Sigmoid colon (tissue), 7 donors: ENCODE measurements at places on chromosomes 12 and 14. TPM values are rescaled to one million over a fixed set of nuclear protein-coding genes. Genes with fewer than 3 reads are reported as not detected.
A peak's percentile ranks its signal among the peaks of the same experiment; 100 is the strongest.

Gene GPHB5
- not detected for total RNA-seq

DNA sequence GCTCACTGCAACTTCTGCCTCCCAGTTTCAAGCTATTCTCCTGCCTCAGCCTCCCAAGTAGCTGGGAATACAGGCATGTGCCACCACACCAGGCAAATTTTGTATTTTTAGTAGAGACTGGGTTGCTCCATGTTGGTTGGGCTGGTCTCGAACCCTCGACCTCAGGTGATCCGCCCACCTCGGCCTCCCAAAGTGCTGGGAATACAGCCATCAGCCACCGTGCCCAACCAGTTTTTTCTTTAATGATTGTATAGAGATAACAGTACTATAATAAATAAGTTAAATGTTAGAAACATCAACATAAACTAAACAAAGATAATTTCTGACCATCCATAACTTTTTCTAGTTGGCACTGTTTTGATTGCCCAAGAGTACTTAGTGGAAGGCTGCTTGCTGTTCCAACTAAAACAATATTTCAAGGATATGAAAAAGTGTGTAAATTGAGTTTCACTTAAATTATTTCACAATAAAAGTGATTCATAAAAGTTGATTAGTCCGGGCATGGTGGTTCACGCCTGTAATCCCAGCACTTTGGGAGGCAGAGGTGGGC is 5.6 kb downstream of the GON7 start:
- DNase-seq: no peak
- no peak overlapping the region for H3K4me3 ChIP-seq
- H3K27me3 ChIP-seq: no peaks in the 10 kb centered on the region
- H3K36me3 ChIP-seq: no peaks in the 10 kb centered on the region
- peaks cover 11% of the 10 kb centered on the region for H3K4me1 ChIP-seq

DNA sequence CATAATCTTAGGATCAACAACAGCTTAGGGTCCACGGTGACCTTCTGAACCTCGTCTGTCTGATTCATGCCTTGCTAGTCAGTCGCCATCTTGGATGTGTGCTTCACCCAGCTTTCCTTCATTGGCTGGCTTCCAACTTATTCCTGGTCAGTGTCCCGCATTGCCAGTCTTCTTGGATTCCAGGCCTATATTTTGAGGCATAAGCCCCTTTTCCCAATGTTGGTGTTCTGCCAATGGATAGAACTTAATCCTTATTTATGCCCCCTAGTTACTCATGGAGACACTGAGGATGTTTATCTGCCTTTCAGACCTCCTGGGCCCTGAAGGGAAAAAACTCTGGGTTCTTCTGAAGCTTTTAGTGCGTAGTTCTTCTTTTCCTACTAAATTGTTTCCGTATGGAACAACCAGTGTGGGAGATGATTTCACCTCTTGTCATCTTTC is 5.8 kb downstream of the JDP2 start:
- H3K27ac ChIP-seq: peak overlapping the region; percentile 68
- DNase-seq: no peak
- no peaks in the 10 kb centered on the region for H3K27me3 ChIP-seq
- peaks cover 6% of the 10 kb centered on the region for H3K36me3 ChIP-seq
- no peak overlapping the region for H3K4me3 ChIP-seq

DNA sequence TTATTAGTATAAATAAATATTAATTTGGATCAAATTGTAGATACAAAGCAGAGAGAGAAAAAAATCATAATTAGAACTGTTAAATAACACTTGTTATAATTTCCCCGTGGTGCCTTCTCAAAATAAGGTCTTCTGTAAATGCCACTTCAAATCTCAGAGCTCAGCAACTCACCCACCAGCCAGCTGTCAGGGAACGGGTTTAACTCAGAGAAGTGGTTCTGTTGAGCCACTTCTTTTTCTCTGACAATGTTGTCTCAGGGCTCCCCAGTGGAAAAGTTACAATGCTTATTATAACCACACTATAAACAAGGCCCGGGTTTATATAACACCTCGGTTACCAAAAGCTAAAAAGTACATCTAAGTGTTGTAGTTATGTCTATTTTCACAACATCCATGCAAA is 452.6 kb downstream of the GLT1D1 start:
- no peak for DNase-seq
- no peaks in the 10 kb centered on the region for H3K36me3 ChIP-seq
- H3K27ac ChIP-seq: no peak overlapping the region
- no peaks in the 10 kb centered on the region for H3K27me3 ChIP-seq
- H3K4me1 ChIP-seq: no peaks in the 10 kb centered on the region

- no peaks in the 10 kb centered on the region for H3K36me3 ChIP-seq
- H3K4me1 ChIP-seq: no peaks in the 10 kb centered on the region
- H3K4me3 ChIP-seq: no peak overlapping the region
- no peak for DNase-seq
- no peak overlapping the region for H3K27ac ChIP-seq
Observed at GRCh38 chr12:33432992-33433391, 6.6 kb downstream of the SYT10 start.
